ENCODE measurements at places on chromosomes 6 and 20.

DNA sequence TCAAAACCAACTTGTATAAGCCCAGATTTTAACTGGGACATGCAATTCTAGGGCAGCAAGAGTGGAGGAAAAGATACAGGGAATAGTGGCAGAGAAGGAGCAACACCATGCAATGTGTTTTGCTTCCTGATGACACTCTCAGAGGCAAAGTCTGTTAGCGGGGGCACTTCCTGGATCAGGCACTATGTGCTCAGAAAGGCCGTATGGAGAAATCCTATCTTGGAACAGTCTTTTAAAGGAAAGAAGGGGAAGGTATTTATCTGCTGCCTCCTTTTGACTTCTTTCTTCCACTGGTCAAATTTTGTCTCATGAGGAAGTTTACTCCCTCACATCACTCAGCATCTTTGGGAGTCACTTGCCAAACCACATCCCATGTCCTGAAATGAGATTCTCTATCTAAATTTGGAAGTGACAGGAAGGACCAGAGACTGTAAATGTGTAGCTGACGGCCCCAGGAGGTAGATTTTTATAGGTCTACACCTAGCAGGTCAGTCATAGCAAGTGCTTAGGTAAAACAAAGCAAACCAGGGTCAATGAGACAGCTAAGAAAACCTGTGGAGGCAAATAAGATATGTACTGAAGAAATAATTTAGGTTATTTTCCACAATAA, 91.7 kb upstream of the ELOVL5 start:
- DNase-seq, result no peak

DNA sequence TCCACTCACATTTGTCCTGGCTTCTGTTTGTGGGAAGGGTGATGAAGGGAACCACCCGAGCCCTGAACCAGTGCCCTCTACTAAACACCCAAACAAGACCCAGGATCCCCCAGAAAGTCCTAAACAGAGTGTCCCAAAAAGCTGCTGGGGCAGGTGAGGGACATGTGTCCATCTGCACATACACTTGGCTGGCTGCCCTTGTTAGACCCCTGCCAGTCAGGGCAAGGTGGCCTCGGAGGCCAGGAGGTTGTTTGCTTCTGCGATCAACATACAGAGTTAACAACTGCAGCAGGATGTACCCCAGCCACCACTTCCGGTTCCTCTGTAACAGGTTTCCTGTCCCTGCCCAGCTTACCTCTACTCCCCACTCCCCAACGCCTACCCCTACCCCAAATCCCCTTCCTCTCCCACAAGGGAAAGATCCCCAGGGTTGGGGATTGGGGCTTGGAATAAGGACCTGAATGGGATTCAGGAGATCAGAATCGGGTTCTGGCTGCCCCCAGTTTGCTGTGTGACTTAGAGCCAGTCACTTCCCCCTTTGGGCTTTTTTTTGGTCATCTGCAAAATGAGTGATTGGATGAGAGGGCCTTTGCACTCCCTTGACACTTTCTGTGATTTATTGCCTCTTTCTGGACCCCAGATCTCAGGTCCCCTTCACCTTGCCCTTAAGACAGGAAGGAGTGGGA, 13.9 kb downstream of the DEF6 start:
- no peak for DNase-seq

DNA sequence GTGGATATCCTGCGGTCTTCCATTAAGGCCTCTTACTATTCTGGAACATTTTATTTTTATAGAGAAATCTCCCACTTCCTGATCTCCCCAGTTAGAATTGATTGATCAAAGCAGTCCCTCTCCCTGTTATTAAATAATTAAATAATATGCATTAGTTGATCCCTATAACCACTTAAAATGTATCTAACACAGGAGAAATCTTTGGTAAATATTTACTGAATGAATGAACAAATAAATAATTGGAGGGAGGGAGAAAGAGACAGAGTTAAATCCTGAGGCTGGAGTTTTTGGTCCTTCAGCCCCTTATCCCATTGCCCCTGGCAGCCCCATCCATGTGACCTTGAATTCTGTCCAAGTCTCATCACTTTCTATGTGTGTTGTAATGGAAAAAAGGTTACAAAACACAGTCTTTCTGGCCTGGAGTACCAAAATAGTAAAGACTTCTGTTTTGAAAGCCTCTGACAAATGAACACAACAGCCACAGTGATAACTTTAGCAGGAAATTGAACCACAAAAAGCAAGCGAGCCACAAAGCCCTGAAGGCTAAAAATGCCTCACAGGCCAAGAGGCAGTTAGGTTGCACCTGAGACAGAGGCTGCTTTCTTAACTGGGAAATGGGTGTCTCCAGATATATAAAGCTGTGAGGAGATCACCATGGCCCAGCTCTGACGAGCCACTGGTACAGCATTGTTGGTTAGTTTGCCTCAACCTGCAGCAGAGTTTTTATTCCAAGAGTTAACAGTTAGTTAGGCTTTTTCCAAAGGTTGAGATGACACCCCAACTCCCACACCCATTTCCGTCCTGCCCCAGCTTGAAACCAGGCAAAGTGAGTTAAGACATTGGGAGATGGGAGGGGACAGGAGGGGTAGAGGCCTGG, 11.3 kb downstream of the NT5E start:
- DNase-seq, result no peak

- no peak for DNase-seq
Observed at GRCh38 chr6:75450903-75451302, 42.7 kb downstream of the FILIP1 start.

- no peak for DNase-seq
Observed at GRCh38 chr20:11906626-11907480, 10.8 kb upstream of the BTBD3 start.

- DNase-seq, result no peak
Observed at GRCh38 chr6:38088010-38088409, 268.5 kb downstream of the ZFAND3 start.

- no peak for DNase-seq
Observed at GRCh38 chr20:57027777-57028176, 238.7 kb downstream of the BMP7 start.

DNA sequence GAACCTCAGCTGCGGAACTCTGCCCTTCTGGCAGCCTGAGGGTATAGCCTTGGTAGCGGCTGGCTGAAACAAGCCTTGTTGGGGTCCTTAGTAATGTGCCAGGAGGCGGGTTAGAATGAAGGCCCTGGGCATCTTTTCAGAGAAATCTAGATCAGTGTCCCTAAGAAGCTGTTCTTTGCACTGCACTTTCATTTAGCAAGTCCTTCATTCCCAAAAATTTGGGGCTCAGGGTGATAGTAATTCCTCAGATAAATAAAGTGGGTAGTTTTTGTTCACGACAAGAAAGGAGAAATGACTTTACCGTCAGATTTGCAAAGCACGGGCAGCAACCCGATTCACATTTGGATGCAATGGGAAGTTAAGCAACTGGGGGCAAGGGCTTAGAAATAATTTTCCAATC, 3.2 kb downstream of the INSM1 start:
- no peak for DNase-seq

DNA sequence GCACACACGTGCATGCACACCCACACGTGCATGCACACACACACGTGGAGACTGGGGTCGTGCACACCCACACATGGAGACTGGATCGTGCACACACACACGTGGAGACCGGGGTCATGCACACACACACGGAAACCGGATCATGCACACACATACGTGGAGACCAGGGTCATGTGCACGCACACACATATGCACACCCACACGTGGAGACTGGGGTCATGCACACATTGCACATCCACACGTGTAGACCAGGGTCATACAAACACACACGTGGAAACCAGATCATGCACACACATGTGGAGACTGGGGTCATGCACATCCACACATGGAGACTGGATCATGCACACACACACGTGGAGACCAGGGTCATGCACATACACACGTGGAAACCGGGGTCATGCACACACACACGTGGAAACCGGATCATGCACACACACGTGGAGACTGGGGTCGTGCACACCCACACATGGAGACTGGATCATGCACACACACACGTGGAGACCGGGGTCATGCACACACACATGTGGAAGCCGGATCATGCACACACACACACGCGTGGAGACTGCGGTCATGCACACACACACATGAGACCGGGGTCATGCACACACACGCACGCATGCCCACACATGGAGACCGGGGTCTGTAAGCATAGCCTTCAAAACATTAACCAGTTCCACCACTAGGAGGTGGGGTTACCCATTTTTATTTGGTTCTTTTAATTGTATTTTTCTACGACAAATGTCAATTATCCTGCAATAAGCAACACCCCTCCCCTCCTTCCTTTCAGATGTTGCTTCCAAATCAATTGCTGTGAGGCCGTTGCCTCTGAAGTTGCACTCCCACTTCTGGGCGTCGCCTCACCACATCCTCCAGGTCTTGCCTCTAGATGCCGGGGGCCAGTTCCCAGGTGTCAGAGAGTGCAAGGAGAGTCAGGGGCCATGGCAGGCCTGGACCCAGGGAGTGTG, 95.8 kb downstream of the TMEM242 start:
- peak; percentile 34 for DNase-seq

- no peak for DNase-seq
Observed at GRCh38 chr6:73826571-73826970, 130.6 kb downstream of the CD109 start.

DNA sequence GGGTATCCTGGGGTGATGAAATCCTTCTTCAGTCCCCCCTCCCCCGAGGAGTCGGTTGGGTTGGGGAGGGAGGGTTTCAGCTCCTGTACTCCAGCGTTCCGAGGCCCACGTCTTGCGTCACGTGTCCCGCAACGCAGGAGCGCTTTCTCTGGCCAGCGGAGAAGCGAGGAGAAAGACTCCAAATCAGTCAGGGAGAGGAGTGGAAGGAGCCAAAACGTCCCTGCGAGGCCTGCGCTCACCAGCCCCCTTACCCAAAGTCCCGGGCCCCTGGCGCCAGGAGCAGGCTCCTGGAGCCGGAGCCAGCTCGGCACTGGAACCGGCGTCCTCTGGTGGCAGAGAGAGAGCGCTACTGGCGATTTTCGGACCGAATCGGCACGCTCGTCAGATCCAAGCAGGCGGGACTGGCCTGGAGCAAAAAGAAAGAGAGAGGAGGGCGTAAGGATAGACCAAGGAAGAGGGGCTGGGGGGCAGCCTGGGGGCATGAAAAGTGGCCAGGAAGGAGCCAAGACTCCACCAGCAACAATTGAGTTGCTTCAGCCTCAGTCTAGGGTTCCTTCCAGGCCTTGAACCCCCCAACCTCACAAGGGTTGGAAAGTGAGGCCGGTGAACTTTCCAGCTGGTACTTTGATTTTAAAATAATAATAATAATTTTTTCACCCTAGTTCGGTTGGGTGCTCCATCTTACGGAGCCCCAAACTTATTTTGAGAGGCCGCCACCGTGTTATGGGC, at the start of gene GNAS:
TSS of gene GNAS (plus strand) at position 174 of the 729 bp plus-strand sequence.
- DNase-seq, result no peak

Measured in NCI-H1694 (cell line).